Stimulated activated CD4-positive, alpha-beta T cell treated with anti-CD3 and anti-CD28 coated beads, Interleukin-1b, Interleukin-23, amount 100 ng/mL, for 1 hour (primary cell): ENCODE measurements at places on chromosomes 7 and 10.

GRCh38 chr7:159004411-159004810 lies 140.3 kb downstream of the VIPR2 start:
- DNase-seq = no peak

- no peak for DNase-seq
Measured at GRCh38 chr10:60849217-60849616, 70.9 kb downstream of the CDK1 start.

GRCh38 chr10:56012101-56012500 lies 349.0 kb downstream of the ZWINT start:
- no peak for DNase-seq

DNA sequence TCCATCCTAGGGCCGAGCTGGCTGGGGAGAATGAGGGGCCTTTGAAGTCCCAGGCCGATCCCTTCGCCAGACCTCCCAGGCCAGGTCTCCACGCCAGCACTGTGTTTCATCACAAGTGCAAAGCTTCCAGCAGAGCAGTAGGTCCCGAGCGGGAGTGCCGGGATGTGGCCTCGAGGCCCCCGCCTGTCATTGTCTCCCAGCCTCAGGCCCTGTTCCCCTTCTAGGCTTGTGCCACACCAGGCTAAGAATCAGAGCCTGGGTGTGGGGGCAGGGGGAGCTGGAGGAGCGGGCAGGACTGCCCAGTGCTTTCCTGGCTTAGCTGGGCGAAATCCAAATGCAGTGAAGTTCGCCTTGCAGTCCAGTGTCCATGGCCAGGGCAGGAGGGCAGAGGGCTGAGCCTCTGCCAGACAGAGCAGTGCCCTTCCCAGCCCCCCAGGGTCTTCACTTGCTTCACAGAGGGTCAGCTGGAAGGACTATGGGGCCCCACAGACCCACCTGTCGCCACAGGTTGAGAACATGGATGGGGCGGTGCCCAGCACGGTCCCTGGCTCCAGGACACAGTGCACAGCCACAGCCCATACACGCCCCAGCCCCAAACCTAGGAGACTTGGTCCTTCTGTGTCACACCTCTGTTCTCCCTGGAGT lies 20.2 kb upstream of the PFKFB3 start:
- no peak for DNase-seq

DNA sequence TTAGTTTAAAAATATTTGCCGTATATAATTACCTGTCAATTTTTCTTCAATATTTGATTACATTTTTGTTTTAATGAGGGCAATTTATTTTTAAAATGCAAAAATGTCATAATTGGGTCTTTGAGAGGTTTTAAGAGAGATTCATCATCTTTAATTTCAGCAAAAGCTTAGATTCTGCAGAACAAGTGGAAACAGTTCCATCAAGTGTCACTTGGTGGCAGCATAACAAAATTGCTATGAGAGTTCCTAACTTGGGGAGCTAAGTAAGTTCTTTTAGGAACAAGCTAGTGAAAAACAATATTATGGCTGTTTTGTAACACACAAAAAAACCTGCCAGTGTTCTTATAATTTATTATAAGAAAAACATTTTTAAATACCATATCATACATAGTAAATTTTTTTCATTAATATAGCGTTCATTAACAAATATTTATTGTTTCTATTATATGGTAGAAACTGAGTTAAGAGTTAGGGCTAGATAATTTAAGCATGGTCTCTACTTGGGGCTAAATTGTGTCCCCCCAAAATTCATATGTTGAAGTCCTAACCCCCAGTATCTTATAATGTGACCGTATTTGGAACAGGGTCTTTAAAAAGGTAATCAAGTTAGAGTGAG lies 155.2 kb downstream of the MAGI2 start:
- no peak for DNase-seq

GRCh38 chr10:52818019-52818418 lies 45.4 kb upstream of the MBL2 start:
- DNase-seq = no peak

- no peak for DNase-seq
Measured at GRCh38 chr10:112912410-112912928, 37.6 kb upstream of the TCF7L2 start.

DNA sequence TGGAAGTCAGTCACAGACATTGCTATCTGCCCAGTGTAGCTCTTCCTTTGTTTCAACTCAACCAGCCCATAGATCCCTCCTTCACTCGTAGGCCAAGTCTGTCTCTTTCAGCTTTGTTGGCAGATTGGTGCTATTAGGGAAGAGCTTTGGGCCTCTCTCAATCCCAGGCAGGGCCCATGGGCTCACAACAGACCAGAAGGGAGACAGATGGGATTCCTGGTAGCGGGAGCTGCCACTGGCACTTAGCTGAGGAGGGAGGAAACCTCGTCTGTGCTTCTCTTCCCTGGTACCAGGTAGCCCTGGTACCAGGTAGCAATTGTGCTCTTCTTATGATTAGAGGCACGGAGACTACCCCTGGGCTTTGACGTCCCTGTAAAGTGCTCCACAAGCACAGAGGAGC lies 592.0 kb downstream of the TYW1 start:
- DNase-seq = no peak

GRCh38 chr7:142798451-142799436 lies 28.0 kb downstream of the PRSS2 start:
- DNase-seq = no peak

DNA sequence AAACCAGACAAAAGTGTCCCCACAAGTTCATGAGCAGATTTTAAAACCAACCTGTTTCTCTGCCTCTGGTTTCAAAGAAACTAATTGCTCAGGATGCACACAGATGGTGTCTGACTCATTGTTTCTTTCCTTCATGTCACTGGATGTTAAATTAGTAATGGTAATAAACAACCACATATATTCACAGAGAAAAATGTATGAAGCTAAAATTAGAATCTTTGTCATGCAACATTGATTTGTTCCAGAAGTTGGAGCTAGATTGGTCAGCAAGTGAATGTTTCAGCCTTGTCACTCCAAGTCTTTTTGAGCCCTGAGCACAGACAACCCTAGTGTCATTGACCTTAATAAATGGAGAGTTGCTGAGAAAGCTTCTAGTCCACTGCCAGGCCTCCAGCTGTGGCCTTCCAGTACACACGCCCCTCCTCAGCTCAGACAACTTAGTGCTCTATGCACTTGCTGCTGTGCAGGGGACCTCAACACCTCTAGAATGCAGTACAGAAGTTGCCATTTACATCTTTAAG lies 175.9 kb downstream of the CCDC71L start:
- DNase-seq = no peak

GRCh38 chr7:29988424-29989256 lies 961 bp downstream of the SCRN1 start:
- no peak for DNase-seq
